ENCODE measurements at places on chromosomes 6 and 20.

GRCh38 chr20:55273149-55273548, 732.2 kb downstream of the CBLN4 start:
- no peak for DNase-seq

GRCh38 chr20:1334761-1335160, 5.8 kb upstream of the SDCBP2 start:
- no peak for DNase-seq

DNA sequence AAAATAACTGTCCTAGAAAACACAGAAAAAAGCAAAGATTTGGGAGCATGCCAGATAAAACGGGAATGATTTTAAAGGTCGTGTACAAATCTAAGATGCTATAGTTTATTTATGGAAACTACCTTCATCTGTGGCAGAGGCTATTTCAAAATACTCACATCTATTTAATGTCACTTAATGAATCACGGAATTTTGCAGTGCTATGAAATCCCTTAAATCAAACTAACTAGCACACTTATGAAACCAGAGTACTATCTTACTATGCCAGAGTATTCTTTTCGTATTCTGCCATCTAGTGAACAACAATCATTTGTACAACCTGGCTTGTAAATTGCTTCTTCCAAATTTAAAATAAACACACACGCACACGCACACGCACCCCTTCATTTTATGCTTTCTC, 77.9 kb upstream of the BMP5 start:
- DNase-seq = no peak

DNA sequence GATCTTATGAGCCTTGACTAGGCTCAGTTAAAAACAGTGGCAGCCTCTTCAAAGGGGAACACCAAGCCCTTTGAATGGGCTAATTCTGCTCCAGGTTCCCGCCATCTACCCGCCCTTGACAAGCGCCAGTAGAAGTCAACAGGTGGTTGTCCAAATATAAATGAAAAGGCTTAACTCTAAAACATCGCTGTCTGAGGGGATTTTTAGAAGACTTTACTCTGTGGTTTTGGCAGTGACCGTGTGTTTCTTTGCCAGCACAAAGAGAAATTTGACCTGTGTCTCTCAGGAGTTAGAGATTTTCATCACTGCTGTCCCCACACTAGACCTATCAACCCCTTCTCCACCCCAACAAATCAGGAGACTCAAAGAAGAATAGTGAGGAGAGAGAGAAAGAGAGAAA, 19.8 kb upstream of the SIM1 start:
- DNase-seq = no peak

DNA sequence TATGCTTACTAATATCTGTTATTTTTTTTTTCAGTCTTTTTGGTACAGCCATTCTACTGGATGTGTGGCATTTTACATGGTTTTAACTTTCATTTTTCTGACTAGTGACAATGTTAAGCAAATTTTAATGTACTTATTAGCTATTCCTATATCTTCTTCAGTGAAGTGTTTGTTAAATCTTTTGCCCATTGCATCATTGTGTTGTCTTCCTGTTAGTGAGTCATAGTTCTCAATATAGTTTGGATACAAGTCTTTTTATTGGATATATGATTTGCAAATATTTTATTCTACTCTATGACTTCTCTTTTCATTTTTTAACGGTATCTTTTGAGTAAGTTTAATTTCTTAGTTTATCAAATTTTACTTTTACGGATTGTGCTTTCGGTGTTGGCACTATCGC, 519.4 kb downstream of the CDKAL1 start:
- DNase-seq = no peak

DNA sequence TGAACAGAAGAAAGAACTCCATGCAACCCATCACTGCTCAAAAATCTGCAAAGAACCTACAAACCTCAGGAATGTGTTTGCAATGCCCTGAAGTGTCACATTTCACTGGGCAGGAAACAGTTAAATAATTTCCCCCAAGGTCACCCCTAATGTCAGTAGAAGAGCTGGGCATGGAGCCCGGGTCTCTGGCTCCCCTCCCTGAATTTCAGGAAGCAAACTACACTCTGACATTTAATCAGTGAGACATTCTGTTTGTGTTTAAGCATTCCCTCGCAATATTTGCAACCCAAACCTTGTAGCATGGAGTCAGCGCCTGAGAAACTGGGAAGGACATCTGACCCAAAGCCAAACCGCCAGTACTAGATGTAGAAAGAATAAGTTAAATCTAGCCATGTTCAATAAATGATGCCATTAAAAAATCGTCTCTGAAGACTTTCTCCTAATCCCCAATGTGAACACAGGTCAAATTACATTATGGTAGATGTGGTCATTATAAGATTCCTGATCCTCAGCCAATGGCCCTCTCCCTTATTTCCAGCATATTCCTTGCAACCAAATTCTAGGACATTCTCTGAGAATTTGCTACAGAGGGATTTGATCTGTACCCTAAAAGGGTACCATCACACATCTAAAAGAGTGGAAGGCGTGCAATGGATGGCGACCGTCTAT, 91.2 kb upstream of the ADTRP start:
- DNase-seq = no peak

GRCh38 chr6:83758533-83758932, 49.6 kb upstream of the SNAP91 start:
- no peak for DNase-seq

DNA sequence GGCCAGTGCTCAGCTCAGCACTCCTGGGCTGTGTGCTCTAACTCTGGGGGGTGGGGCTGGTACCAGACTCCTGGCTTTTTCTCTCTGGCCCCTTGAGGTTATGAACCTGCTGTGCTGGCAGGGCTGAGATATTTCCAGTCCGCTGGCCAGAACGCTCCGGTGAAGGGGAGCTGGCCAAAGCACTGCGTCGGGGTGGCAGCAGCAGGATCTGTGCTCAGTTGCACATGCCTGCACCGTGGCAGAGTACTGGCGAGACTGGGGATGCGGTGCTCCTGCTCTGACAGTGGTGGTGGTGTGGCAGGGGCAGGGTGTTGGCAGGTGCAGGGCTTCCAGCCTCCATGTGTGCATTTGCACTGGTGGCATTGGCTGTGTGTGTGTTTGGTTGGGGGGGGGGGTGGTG, 374.4 kb downstream of the PHF3 start:
- no peak for DNase-seq

DNA sequence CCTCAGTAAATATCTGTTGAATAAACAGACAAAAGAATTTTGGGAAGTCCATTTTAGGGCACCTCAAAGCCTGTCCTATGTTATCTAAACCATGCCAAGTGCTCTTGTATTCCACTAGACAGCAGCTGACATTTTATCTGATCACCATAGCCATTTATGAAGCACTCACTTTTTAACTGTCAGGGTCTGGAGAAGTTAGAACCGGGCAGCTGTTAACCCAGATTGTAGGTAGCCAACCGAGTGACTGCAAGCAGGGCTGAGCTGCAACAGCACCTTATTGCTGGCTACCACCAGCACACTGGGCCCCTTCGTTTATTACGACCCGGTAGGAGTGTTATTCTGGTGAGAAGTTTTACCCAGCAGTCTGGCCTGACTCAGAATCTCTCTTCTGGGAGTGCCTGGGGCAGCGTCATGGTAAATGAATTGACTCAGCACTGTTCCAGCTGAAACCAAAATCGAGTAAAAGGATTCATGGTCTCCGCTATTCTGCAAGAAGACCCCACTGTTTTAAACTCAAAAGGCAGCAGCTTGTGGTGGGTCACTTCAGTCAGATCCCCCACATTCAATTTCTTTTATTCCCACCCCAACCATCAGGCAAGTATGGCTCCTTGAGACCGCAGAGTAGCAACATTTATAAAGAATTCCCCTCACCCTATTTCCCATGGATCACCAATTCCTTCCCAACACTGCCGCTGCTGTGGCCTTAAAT, 1.7 kb downstream of the UBE2V1 start:
- no peak for DNase-seq

DNA sequence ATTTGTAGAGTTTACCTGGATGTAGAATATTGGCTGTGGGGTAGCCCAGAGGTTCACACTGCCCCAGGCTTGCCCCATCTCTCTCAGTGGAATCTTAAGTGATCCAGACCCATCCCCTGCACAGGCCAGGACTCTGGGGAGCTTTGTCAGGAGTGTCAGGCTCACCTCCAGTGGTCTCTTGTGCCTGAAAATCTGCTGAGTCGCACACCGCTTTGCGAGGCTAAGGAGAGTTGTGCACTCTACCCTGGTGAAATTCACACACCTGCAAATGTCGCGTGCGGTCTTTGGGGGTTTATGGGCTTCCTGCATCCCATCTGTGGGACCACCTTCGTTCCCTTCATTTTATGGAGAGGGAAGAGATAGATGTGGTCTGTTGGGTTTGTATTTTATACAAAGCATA, 63.6 kb upstream of the KIF25 start:
- no peak for DNase-seq

- DNase-seq = no peak
These were observed 13.4 kb downstream of the UBE2V1 start for GRCh38 chr20:50099565-50099991.

DNA sequence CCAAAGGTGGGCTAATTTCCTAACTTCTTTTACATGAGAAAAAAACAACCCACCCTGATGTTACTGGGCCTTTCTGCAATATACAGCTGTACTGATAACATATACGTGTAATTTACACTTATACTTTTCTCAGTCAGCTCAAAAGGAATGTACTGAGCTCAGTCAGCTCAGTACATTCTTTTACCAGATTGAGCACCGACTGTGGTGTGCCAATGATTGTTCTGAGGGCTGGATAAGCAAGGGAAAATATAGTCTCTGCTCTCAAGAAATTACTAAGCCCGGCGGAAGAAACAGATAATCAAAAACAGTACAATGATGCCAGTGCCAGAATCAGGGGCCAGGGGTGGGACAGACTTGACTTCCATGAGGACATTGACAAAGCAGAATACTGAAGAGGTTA, 10.0 kb upstream of the BLOC1S5 start:
- DNase-seq = no peak

DNA sequence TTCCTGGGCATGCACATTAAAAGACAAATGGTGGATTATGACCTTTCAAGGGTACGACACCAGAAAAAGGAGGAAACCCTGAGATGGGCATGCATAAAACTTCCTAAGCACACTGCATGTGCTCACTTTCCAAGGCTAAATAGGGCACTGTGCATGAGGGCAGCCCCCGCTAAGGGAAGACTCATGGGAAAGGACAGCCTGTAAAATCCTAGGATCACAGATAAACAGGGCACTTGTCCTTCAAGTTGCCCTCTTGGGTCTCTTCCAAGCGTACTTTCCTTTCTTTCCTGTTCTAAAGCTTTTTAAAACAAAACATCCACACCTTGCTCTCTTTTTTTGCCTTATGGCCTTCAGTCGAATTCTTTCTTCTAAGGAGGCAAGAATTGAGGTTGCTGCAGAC, 106.5 kb upstream of the SYNCRIP start:
- no peak for DNase-seq

DNA sequence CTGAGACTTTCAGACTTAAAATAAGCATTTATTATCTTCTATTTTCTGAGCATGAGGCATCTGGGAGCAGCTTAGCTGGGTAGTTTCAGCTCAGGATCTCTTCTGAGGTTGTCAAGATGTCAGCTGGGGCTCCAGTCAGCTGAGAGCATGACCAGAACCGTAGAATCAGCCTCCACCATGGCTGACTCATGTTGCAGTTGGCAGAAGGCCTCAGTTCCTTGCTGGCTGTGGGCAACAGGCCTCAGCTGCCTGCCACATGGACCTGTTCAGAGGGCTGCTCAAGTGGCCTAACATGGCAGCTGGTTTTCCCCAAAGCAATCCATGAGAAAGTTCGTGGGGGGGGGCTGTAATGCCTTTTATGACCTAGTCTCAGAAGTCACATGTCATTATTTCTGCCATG, 142.3 kb downstream of the LY86 start:
- DNase-seq = no peak

GRCh38 chr6:43986177-43986825, 141.0 kb downstream of the MRPL14 start:
- DNase-seq = no peak

GRCh38 chr20:49313283-49313682, 35.4 kb upstream of the ZNFX1 start:
- DNase-seq = no peak

GRCh38 chr20:17843246-17844132, 125.1 kb downstream of the SNX5 start:
- no peak for DNase-seq

- no peak for DNase-seq
These were observed 337.8 kb downstream of the BTBD3 start for GRCh38 chr20:12255461-12255970.

DNA sequence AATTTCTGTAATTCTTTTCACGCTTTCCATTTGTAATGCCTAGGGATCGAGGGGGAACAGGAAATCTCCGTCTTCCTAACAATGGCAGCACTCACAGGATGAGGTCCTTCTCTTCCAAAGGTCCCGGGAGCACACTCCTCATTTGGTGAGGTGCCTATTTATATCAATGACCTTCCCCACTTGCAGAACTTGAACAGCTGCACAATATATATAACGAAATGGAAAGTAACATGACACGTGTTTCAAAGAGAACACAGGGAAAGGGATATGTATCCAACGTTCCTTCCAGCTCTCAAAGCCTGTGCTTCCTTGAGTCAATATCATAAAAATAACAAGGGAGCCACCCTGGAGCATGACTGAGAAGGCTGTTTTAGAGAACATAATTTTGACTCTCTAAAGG, 78.6 kb upstream of the RBM24 start:
- DNase-seq = no peak

- DNase-seq = no peak
These were observed 59.5 kb downstream of the PSMG4 start for GRCh38 chr6:3318226-3318625.

DNA sequence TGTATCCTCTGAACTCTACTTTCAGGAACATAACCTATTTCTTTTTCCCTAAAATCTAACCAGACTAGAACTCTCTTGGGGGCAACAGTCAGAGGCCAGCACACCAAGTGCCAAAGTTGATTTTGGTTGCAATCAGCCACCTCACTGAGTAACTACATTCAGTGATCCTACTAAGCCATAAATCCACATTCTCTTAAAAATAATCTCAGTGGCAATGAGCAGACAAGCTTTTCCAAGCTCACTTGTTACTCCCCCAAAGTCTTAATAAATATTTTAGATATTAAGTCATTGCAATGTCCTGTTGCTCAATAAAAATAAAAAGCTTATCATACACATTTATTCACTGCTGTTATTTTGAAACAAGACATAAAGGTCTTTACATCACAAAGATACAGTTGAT, 9.8 kb downstream of the RGS17 start:
- DNase-seq = no peak

GRCh38 chr6:2959909-2960719, 11.3 kb downstream of the SERPINB6 start:
- DNase-seq = no peak

DNA sequence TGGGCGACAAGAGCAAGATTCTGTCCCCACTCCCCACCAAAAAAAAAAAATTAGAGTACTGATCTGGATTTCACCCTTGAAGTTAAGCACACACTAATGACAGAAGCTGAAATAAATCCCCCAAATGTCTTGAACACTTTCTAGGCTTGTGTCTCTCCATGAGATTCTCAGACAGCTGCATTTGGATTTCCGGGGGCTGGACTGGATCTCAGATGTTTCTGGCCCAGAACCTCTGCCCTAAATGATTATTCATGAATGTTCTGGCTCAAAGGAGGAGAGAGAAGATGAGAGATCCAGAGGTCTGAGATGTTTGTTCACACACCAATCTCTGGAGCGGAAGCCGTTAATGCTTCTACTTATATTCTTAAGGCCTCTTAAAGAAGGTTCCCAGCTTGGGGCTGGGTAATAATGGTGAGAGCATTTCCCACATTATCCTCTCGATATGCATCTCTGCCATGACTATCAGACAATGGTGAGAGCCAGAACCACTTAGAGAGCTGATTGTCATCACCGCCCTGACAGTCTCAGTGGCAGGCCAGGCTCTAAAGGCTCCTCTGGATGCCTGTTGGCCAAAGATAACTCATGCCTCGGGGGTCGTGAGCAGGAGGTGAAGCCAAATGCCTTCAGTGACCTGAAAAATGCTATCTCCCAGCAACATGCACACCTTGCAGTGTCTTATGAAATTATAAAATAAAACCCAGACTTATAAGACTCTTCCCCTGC, 127.9 kb upstream of the AGPAT4 start:
- DNase-seq = no peak

All from T follicular helper cell (primary cell).